ENCODE measurements at places on chromosomes 11 and 22.
A peak's percentile ranks its signal among the peaks of the same experiment; 100 is the strongest.

- no peak for DNase-seq
These were observed 37.7 kb upstream of the DMC1 start for GRCh38 chr22:38607680-38608079.

DNA sequence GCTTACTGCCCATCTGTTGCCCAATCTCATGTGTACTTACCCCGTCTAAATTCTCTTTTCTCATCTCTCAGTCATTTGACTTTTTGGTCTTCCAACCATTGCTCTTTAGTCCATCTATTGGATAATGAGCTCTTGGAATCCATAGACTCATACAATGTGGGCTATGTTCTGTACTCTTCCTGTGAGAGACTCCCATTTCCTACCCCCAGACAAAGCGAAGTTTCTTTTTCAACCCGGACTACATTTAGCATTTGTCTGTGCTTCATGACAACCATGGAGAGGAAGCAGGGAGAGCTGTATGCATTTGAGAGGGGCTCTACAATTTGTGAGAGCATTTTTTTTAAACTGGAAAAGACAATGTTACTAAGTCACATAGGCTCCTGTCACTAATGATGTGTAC lies 4.0 kb upstream of the ARHGAP42 start:
- no peak for DNase-seq

- DNase-seq, result no peak
These were observed 7.9 kb upstream of the EHF start for GRCh38 chr11:34613015-34613414.

DNA sequence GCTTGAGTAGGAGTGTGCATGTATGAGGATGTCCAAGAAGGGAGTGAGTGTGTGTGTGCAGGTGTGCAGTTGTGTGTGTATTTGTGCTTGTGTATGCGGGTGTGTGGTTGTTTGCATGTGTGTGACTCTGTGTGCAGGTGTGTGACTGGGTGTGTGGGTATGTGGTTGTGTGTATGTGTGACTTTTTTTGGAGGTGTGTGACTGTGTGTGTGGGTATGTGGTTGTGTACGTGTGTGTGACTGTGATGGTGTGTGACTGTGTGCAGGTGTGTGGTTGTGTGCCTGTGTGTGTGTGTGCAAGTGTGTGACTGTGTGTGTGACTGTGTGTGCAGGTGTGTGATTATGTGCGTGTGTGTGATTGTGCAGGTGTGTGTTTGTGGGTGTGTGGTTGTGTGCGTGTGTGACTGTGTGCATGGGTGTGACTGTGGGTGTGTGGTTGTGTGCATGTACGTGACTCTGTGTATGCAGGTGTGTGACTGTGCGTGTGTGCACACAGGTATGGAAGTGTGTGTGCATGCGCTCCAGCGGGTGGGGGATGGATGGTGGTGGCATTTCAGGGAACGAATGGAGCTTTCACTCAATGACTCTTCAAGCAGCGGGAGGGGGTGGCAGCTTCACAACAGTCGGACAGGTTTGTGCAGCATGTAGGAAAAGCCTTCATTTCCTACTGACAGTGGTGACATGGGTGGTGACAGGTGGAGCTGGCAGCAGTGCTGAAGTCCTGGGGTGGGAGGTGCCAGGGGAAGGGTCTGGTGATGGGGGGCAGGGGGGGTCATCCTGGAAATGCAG lies 47.6 kb downstream of the CACNA1I start:
- no peak for DNase-seq

DNA sequence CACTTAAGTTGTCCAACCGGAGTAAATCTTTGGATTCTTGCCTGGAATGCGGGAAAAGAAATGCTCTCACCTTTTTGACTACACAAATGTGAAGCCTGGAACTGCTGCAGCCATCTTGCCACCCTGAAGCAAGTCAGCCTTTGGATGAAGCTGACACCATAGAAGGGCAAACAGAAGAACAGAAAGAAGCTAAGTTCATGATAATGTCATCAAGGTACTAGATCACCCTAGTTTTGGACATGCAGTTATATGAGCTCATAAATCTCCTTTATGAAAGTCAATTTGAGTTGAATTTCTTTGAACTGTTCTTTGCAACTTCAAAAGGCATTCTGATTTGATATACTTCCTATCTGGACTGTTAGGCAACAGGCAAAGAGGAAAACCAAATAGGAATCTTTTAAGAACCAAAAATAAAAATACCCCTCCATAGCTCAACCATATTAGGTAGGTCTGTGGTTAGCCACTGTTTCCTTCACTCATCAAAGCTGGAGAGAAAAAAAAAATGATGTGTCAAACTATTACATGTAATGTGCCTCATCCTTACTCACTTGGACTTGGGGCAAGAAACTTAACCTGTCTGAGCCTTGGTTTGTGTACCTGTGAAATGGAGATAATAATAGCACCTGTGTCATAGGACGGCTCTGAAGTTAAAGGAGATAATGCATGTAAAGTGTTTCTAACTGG lies 91.9 kb downstream of the WT1 start:
- DNase-seq, result no peak

DNA sequence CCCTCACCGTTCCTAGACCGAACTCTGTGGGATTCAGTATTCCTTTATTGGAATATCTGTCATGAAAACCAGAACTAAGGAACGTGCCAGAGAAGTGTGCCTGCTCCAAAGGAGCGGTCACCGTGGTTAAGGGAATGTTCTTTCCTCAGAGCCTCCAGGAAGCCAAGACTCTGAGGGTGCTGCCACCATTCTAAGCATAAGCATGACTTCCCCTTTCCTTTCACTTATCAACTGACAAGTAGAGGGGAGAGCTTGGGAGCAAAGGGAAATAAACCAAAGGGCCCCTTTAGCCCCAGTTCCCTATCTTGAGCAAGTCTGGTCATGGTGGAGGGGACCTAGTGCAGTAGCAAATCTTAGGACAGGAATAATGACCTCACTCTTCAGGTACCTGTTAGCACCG lies 26.8 kb downstream of the CTR9 start:
- no peak for DNase-seq

- DNase-seq, result no peak
These were observed 438 bp upstream of the PLA2G3 start for GRCh38 chr22:31140746-31141145.

DNA sequence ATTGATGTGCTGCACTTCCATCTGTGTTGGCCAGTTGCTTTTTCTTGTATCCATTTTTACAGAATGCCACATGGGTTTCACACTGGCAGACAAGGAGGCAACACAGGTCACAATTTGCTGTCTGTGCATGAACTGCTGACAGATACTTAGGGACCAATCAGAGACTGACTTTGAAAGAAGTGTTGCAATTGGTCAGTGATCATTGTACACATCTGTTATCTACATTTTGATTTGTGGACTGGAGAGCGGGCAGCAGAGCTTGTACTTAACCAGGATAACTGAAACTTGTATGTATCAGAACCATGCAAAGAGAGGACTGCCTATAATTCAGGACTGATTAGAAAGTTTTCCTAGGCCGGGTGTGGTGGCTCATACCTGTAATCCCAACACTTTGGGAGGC lies 21.8 kb downstream of the PRR5 start:
- no peak for DNase-seq

GRCh38 chr11:19430346-19430745 lies 189.6 kb upstream of the E2F8 start:
- no peak for DNase-seq

- no peak for DNase-seq
These were observed 54.5 kb downstream of the CACNG2 start for GRCh38 chr22:36649066-36649465.

- no peak for DNase-seq
These were observed 41.1 kb upstream of the CD82 start for GRCh38 chr11:44524346-44524745.

GRCh38 chr11:121554552-121554951 lies 101.8 kb upstream of the SORL1-AS1 start:
- no peak for DNase-seq

DNA sequence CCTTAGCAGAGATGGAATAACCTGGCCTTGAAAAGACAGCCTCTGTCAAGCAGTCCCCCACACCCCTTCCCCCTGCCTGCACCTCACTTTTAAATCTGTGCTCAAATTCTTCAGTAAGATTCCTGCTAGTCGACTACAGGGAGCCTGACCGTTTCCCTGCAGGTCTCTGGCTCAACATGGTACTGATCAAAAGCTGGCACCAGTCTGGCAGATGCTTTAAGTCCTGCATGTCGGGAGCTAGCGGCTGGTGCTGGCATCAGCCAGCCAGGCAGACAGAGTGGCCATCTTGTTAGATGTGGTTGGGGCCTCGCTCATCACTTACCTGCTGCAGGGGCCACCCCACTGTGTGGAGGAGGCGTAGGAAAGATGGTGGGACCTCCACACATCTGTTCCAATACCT lies 204.4 kb upstream of the SORL1-AS1 start:
- DNase-seq, result no peak

- DNase-seq, result no peak
These were observed 118.0 kb downstream of the SNX19 start for GRCh38 chr11:130798280-130798679.

- DNase-seq, result no peak
These were observed 3.5 kb downstream of the BAIAP2L2 start for GRCh38 chr22:38106814-38107578.

DNA sequence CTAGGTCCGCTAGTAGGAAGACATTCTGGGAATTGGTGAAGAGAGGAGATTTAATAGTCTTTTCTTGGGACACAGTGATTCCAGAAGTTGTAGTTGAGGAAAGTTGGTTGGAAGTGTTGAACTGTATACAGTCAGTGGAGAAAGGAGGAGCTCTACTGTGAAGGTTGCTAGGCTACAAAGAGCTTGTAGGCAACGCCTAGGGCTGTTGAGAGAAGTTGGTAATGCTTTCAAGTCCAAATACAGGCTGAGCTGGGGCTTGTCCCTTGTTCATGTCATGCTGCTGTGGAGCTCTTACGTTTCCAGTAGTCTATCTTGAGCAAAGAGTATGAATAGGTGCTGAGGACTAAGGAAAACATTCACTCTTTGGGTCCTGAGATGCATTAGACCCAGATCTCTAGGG lies 1.1 kb downstream of the TBCEL start:
- DNase-seq, result no peak

DNA sequence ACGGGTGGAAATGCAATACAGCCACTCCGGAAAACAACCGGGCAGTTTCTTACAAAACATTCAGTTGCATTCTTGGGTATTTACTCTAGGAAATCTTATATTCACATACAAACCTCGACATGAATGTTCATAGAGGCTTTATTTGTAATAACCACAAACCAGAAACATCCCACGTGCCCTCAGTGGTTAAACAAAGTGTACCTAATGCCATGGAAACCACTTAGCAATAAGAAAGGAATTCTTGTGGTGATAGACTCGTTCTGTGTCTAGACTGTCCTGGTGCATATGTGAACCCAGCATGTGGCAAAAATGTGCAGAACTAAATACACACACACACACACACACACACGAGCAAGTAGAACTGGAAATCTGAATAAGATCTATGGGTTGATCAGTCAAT lies 1073.3 kb downstream of the TBC1D22A start:
- DNase-seq, result no peak

GRCh38 chr11:77598195-77598594 lies 8.4 kb downstream of the AQP11 start:
- no peak for DNase-seq

GRCh38 chr11:134236834-134237556 lies 12.5 kb downstream of the VPS26B start:
- DNase-seq, result no peak

DNA sequence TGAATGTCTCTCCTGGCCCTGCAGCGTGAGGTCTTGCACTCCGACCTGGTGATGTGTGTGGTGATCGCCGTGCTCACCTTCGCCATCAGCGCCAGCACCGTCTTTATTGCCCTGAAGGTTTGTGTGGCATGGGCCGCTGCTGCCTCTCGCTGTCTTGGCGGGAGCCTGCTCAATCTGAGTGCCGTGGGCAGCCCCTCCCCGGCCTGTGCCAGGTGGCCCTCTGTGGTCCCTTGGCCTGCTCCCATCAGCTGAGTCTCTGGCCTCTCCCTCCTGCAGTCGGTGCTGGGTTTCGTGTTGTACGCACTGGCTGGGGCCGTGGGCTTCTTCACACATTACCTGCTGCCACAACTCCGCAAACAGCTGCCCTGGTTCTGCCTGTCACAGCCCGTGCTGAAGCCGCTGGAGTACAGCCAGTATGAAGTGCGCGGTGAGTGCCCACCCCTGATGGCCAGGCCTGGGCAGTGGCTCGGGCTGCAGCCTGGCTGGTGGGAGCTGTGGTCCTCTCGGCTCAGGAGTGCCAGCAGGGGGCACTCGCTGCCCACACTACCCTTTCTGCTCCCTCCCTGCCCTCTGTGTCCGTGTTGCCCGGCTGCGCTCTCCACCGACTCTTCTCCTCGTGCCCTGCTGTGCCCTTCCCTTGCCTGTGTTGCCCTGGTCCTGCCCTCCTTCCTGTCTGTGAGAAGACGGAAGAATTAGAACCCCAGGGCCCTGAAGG lies 10.2 kb downstream of the PCNX3 start:
- peak; percentile 47 for DNase-seq

GRCh38 chr11:35135222-35135621 lies 3.7 kb upstream of the CD44 start:
- DNase-seq, result no peak

DNA sequence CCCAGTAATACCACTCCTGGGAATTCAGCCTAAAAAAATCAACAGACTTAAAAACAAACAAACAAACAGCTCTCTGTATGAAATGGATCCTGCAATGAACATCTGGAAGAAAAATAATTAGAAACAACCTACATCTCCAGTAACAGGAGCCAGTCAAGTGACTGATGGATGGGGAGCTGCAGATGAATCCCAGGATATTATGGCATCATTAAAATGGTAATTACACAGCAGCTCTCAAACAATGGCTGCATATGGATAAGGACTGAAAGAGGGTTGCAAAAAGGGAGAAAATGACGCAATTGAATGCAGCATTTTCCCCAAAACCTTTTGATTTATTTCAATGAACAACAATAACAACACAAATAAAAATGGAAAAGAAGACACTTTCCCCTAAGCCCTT lies 4.1 kb downstream of the NPTXR start:
- DNase-seq, result no peak

DNA sequence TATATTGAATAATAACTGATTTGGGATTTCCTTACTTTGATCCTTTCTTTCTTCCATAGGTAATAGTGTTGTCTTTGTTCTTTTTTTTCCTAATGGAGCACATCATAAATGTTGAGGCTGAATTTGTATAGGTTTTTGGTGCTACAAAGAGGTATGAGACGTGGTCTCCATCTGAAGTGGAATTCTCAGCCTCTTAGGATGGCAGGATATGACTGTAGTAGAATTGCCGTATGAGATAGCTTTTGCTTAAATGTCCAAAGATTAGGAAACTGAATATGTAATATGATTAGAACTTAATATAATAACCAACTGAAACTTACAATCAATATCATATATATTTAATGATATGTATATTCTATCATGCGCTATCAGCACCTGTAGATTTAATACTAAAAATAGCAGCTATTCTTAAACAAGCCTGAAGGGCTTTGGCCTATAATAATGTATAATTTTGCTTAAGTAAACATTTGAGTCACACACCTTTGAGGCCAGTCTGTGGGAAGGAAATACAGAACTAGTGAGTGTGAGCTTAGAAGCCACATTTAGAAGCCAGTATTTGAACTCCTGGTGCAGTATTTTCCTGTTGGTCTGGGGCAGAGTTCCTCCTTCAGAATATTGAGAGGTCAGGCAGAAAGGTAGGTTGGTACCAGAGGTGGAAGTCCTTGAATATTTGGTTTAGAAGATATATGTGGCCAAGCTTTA lies 62.6 kb downstream of the SWAP70 start:
- no peak for DNase-seq

Measured in NCI-H2107 (cell line).